ENCODE measurements at places on chromosomes 13 and 19. TPM values are rescaled to one million over a fixed set of nuclear protein-coding genes. Genes with fewer than 3 reads are reported as not detected.
A peak's percentile ranks its signal among the peaks of the same experiment; 100 is the strongest.

- DNase-seq: no peak
Observed at GRCh38 chr13:24141333-24141910, 19.1 kb upstream of the SPATA13 start.

The SH2D3A gene
- total RNA-seq: 73.6 TPM

GRCh38 chr13:110780422-110780821 is 66.9 kb downstream of the ING1 start:
- DNase-seq: no peak

GRCh38 chr13:95146486-95146885 is 154.8 kb downstream of the ABCC4 start:
- no peak for DNase-seq

GRCh38 chr13:109760402-109760801 is 26.0 kb downstream of the IRS2 start:
- no peak for DNase-seq

DNA sequence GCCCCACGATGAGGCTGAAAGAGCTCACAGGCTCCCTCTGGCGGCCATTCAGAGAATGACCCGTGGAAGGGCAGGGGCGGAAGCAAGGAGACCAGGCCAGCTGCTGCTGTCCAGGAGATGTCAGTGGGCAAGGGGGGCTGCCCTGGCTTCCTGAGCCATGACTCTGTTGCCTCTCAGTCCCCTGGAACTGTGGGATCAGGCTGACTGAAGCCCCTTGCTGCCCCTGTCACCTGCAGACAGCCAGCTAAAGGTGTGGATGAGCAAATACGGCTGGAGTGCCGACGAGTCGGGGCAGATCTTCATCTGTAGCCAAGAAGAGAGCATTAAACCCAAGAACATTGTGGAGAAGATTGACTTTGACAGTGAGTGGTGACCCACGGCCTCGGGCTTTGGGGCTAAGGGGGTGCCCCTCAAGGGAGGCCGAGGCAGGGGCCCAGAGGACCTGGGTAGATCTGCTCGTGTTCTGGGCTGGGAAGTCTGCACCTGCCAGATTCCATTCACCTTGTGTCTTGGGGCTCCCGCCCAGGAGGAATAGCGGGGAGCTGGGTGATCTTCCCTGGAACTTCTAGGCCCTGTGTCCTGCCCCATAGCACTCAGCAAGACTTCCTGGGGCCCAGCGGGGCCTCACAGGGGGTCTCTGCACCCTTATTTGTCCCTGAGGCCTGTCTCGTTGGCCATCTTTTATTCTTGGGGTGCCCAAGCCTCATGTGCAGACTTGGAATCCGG is 12.5 kb upstream of the ACTN4 start:
- peak; percentile 68 for DNase-seq

DNA sequence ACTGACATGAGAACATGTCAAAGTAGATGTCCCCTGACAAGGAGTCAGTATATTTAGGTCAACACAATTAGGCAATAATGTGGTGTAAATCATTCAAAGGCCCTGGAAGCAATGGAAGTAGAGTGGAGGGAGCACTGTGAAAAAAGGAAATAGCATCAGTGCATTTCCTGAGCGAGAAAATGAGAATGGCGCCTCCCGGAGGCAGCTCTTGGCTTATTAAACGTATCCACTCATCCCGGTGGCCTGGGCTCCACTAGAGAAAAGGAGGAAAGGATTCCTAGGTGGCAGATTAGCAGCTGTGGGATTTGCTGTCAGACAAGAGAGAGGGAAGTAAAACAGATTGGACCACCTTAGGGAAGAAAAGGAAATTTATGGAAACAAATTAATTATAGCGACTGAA is 173.7 kb upstream of the TMTC4 start:
- DNase-seq: no peak

DNA sequence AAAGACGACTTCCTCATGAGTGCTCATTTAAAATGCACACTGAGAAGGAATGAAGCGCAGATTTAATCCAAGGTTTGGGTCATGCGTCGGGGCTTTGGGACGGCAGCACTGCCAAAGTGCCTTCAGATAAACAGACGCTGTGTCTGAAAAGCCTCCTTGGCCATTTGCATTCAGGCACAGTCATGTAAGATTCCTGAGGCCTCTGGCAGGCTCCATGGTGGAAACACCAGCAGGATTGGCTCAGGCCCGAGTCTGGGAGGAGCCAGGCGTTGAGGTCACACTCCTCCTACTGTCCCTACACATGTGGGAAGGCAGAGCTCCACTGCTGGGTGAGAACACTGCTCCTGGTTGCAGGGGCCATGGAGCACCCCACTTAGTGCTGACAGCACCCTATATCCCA is 113.3 kb upstream of the KL start:
- DNase-seq: no peak

DNA sequence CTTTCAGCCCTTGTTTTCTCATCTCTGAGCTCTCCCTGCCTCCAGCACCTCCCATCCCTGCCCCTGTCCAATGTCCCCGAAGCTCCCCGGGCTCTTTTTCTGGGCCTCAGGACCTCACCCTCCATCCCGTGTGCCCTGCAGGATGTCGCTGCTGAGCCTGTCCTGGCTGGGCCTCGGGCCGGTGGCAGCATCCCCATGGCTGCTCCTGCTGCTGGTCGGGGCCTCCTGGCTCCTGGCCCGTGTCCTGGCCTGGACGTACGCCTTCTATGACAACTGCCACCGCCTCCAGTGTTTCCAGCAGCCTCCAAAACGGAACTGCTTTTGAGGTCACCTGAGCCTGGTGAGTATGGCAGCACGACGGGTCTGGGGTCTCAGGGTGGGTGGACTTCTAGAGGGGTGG is 51.1 kb upstream of the CYP4F8 start:
- no peak for DNase-seq

The DMKN gene
- total RNA-seq: 2.3 TPM

DNA sequence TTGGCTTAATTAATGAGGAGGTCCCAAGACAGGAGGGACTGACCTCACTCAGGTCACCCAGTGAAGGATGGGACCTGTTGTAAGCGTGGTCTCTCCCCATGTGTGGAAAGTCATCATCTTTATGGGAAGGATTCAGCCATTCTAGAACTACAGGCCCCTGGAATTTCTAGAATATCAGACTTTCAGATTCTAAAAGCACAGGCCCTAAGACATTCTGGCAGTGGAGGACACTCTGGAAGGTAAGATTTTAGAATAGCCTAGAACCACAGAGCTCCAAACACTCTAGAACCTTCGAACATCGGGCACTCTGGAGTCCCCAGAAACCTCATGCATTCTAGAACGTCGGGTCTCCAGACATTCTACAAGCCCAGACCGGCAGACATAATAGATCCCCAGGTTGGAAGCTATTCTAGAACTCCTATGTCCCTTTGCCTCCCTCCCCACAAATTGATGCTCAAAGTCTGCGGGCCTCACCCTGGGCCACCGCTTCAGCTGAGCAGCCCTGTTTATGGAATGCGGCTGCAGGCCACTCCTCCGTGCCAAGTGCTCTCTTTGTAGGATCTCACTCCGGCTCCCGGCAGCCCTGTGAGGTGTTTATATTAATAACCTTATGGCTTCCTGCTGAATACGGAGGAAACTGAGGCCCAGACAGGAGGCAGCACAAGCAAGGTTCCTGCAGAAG is 1.9 kb upstream of the KLK15 start:
- DNase-seq: no peak

The ZSCAN5B gene
- total RNA-seq: not detected

The ZNF66 gene
- 12.3 TPM for total RNA-seq

- DNase-seq: no peak
Observed at GRCh38 chr13:49323344-49323743, 75.6 kb downstream of the CDADC1 start.

GRCh38 chr13:71394176-71394575 is 472.8 kb downstream of the DACH1 start:
- DNase-seq: no peak

- DNase-seq: no peak
Observed at GRCh38 chr19:38666663-38667511, 19.4 kb downstream of the ACTN4 start.

The PRSS57 gene
- 0.86 TPM for total RNA-seq

- DNase-seq: peak; percentile 47
Observed at GRCh38 chr19:1883784-1884183, 1.5 kb downstream of the ABHD17A start.

- DNase-seq: no peak
Observed at GRCh38 chr13:67100730-67101129, 129.4 kb downstream of the PCDH9 start.

- DNase-seq: no peak
Observed at GRCh38 chr13:46668302-46668720, 115.3 kb downstream of the LRCH1 start.

DNA sequence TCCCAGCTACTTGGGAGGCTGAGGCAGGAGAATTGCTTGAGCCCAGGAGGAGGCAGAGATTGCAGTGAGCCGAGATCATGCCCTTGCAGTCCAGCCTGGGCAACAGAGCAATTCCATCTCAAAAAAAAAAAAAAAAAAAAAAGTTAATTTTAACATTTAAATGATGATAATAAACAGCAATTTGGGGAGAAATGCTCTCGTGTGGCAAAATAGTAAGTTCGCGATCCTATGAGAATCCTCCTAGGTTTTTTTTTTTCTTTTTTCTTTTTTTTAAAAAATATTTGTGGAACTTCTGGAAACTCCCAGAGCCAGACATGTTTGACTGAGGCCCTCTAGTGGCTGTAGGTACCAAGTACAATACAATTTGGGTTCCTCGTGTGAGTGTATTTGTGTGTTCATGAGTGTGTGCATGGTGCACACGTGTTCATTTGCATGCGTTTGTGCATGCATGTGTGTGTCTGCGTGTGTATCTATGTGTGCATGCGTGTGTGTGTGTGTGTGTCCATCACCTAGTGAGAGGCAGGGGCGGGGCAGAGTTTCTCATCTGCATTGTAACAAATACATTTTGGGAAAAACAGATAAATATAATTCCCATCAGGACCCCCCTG is 31.2 kb downstream of the TMPRSS9 start:
- DNase-seq: no peak

GRCh38 chr19:15280048-15280725 is 47.9 kb upstream of the EPHX3 start:
- no peak for DNase-seq

- no peak for DNase-seq
Observed at GRCh38 chr19:16373079-16373478, 48.5 kb downstream of the KLF2 start.

GRCh38 chr13:73081256-73081915 is 22.6 kb downstream of the KLF5 start:
- DNase-seq: no peak

DNA sequence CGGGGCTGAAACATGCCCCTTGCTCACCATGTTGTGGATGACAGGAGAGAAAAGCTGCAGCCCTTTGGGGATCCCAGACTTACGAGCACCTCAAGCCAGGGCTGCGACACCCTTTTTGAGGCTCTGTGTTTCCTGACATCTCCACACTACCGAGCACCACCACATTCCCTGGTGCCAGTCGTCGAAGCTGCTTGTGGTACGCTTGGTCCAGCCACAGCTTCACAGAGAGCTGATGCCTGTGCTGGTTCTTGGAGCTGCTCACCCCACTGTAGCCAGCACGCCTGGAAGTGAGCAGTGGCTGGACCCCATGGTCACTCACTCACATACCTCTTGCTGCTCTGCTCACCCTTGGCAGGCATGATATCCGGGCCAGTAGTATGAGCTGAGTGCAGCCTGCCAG is 367.5 kb downstream of the SLITRK6 start:
- DNase-seq: no peak

The ZNF433 gene
- total RNA-seq: 0.86 TPM

The FGF21 gene
- not detected for total RNA-seq

DNA sequence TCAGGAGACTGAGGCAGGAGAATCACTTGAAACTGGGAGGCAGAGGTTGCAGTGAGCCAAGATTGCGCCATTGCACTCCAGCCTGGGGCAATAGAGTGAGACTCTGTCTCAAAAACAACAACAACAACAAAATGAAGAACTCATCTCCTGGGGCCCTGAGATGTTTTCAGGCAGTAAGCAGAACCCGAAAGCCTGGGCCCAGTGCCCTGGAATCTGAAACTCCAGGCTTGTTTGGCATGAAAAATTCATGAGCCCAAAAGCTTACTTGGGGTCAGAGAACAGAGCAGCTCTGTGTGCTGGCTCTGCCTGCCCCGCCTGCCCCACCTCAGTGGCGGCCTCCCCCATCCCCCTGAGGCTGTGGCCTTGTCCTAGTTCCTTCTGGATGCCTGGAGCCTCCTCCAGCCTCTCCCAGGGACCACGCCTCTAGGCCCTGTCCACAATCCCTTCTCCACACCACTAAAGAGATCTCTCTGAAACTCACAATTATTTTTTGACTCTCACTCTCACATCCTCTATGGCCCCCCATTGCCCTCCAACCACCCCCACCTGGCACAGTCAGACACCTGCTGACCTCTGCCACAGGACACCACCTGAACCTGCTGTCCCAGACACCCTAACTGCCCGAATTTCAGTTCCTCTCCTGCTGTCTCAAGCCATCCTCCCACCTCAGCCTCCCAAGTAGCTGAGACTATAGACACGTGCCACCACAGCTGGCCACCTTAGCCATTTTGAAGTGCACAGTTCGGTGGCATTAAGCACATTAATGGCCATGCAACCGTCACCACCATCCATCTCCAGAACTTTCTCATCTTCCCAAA is 6.9 kb upstream of the AP1M2 start:
- DNase-seq: no peak

The RASL11A gene
- 5.4 TPM for total RNA-seq

DNA sequence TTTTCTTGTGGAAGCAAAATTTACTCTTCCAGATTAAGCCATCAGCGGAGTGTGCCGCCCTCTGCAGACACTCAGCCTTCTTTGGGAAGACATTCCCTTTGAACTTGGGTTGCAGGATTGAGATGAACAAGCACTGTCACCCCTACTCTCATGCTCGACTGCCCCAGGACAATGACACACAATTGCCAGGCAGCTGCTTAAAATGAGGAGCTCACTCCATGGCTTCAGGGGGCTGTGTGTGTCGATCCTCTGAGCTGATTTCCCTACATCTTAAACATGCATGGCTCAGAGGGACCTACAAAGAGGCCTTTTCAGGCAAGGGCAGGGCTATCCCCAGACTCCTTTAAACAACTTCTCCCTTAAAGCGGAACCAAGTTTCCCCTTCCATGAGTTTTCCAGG is 107.5 kb upstream of the MBNL2 start:
- DNase-seq: no peak

The CPB2 gene
- 0.13 TPM for total RNA-seq

- DNase-seq: no peak
Observed at GRCh38 chr13:111513766-111514609, 193.5 kb downstream of the TEX29 start.

DNA sequence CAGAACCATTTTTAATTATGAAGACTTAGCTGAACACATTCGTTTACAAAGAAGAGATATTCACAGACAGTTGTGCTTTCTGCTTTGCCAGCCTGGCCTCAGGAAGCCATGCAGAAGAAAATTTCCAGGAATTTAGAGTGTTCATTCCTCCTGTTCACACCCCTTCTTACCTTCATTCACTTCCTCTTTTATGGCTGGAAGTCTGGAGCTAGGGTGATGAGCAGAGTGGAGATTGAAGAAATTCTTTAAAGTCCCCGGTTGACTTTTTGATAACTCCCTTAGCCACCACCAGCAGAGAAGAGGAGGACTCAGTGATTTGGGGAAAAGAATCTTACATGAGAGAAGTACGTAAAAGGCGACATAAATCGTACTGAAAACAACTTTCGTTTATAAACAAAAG is 263.6 kb upstream of the TSHZ3 start:
- DNase-seq: no peak

The PCDH9 gene
- 0.38 TPM for total RNA-seq

GRCh38 chr19:6026390-6027227 is 48.7 kb upstream of the RANBP3 start:
- DNase-seq: no peak
